ENCODE measurements at places on chromosomes 11 and 22.

GRCh38 chr11:65354265-65355012, at the start of gene TIGD3:
TIGD3 (plus strand) TSS chr11:65354751; CDS start chr11:65355809, 1,058 bp downstream.
- peak; percentile 39 for DNase-seq

GRCh38 chr11:32809313-32809712, 14.9 kb upstream of the CCDC73 start:
- no peak for DNase-seq

- DNase-seq: no peak
Measured at GRCh38 chr11:128505449-128506065, 81.8 kb downstream of the ETS1 start.

DNA sequence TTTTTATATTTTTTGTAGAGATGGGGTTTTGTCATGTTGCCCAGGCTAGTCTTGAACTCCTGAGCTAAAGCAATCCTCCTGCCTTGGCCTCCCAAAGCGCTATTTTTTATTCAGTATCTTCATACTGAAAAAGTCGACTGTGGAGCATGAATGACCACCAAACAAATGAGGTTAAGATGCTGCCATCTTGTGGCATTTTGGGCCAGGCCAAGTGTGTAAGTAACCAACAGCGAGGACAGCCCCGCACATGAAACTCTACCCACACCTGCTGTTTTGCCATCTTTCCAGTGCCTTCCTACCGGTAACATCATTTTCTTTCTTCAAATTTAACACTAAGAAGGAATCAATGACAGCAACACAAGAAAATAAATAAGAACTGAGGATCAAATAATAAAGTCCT, 32.2 kb upstream of the AQP11 start:
- no peak for DNase-seq

DNA sequence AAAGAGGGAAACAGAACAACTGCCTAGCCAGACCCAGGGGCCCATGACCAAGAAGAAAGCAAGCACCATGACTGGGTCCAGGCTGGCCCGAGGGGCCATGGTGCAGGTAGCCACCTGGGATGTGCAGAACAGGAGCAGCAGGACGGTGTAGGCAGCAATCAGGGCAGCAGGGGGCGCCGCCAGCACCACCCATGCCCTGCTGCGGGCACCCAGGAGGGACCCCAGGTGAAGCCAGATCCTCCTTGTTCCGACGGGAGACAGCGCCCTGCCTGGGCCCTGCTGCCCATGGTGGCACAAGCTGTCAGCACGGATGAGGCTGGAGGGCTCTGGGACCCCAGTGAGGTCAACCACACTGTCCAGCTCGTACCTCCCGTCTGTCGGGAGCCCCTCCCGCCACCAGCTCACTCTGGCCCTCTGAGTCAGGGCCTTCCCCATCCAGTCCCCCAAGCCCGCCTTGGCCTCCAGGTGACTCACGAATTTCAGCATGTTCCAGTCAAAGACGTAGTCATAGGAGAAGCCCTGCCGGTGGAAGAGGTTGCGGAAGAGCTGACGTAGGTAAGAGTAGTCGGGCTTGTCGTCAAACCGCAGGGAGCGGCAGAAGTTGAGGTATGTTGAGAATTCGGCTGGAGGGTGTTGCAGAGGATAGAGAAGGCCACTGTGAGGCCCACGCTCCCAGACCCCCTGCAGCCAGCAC, 18.8 kb downstream of the CSNK1E start:
- peak; percentile 96 for DNase-seq

- no peak for DNase-seq
Measured at GRCh38 chr11:100981196-100981824, 148.3 kb downstream of the PGR start.

DNA sequence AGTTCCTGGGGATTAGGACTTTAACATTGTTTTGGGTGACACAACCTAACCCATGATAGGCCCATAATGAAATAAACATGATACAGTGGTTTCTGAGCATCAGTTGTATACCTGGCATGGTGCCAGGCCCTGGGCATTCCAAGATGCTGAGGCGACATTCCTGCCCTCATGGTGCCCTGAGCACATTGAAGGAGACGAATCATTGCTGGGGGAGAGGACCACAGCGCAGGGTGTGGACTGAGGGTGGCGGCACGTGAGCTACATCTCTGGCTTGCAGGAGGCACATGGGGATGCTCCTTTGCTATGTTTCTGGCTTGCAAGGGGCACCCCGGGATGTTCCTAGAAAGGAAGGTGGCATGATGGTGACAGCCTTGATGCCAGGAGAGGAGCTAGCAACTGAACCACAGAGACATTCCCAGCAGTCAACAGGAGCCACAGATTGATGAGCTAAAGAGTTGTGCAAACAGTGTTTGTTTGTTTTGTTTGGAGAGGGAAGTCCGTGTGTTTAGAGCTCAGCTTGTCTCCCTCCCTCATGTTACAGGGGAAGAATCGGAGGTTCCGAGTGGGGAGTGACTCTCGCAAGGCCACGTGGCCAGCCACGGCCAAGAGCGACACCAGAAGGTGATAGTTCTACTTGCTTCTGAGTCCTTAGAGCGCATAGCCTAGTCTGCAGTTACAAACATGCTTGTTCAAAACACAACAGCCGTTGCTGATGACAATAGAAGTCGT, 106.4 kb downstream of the MIAT start:
- no peak for DNase-seq

DNA sequence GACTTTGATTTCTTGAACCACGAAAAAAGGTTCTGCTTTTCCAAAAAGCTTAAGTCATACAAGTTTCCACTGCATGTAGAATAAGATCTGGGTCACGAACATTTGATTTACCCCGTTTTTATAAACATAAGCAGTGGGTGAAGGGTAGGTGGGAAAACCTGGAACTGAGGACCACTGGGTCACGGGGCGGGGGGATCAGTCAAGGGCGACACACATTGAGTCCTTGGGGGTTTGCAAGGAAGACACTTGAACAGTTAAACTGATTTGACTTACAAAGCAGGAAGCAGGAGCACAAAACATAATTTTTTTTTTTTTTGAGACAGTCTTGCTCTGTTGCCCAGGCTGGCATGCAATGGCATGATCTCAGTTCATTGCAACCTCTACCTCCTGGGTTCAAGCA, 10.9 kb downstream of the FADS3 start:
- no peak for DNase-seq

DNA sequence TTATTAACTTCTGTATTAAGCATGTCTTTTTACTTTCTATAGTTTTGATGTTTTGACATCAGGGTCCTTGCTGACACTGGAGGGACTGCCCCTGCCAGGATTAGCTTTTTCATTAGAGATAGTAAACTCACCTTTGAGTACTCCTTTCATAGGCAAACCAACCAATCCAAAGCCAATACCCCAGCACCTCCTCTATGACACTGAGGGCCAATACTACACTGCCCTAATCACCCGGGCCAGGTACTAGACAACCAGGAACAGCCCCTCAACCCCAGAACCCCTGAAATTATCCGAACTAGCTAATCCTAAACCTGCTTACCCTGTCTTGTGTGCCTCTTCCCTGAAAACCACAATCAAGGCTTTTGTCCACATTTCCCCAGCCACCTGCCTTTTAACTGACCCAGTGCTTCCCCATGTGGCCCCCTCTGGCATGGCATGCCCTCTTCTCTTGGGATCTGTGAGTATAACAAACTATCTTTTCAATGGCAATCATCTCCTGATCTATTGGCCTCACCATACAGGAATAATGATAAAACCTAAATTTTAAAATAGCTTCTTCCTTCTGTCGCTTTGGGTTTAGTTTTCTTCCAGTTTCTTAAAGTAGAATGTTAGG, 31.2 kb downstream of the RAB6A start:
- DNase-seq: no peak
